ENCODE measurements at places on chromosomes 7 and 10.
A peak's percentile ranks its signal among the peaks of the same experiment; 100 is the strongest.

GRCh38 chr10:101660256-101660655, 34.7 kb downstream of the FBXW4 start:
- no peak for DNase-seq

DNA sequence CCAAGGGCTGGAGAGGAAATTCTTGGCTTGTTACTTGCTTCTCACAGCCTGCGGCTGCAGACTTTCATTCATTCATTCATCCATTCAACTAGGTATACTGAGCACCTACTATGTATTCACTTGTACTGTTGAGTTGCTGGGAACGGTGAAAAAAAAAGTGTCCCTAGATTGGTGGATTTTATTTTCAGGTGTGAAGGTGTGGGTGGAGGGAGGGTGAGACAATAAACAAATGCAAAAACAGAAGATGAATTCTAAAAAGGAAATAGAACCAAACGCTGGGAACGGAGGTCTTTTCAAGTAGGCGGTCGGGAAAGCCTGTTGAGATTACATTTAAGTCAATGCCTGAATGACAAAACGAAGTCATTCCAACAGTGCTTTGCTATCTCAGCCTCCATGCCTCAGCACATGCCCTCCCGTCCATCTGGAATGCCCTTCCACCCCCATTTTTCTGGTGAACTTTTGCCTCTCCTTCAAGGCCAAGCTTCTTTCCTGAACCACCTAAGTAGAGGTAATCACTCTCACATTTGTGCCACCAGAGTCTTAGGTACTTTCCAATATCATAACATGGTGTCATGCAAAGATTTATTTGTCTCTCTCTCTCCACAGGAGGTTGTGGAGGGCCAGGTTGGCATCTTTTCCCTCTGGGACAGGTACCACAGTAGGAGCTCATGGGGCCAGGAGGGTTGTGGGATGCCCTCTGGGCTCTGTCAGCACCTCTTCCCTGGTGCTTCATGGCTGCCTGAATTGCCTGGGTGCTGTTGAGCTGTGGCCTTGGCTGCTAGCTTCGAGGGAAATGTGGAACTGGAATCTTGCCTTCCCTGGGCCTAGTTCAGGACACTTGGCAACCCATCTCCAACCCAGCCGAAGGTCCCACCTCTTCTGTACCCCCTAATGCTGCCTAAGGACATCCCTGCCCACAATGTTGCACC, 5.5 kb downstream of the NKX2-3 start:
- DNase-seq = no peak

DNA sequence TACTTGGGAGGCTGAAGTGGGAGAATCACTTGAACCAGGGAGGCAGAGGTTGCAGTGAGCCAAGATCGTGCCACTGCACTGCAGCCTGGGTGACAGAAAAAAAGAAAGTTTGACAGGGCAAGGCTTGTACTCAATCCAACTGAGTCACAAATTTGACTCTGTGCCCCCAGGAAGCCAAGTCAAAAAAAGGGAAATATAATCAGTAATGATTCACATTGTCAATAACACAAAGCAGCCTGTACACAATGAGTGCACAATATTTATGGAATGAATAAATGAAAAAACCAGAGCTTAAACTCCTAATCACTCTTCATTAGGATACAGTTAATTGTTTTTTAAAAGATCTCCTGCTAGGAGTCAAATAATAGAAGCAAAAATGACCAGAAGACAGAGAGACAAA, 6.4 kb downstream of the NAPEPLD start:
- no peak for DNase-seq

- peak; percentile 49 for DNase-seq
These were observed 31.2 kb downstream of the ARMH3 start for GRCh38 chr10:102024799-102025198.

DNA sequence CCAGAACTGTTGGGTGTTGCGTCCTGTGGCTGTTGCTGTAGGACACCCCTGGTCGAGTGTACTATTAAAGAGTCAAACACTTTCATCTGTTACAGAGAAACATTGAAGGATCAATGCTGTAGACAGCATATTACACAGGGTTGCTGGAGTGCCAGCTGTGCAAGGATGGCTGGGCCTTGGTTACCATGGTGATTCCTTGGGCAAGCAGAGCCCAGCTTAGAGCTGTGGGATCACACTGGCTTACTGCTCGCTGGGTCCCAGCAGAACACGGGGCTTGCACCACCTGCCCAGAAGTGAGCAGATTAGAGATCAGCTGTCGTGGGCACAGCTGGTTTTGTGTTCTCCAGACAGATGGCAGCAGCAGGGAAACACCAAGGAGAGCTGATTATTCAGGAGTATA, 76.0 kb downstream of the GPR141 start:
- no peak for DNase-seq

DNA sequence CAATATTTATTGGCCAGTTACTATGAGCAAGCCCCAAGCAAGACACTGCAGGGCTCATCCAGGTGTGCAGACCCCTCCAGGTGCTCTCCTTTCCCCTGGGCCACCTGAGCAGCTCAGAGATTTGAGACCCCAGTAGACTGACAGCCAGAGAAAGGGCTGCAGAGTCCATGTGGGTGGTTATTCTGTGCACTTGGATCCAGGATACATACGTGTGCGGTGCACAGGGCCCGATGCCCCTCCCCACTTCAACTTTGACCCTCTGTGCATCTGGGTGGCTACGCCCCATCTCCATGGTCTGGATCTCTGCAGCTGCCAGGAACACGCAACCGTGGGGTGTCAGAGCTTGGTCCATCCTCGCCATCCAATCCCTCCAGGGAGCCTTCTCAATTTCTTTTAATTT, 72.9 kb downstream of the MKI67 start:
- DNase-seq = no peak

- no peak for DNase-seq
These were observed 133.7 kb upstream of the SEMA3E start for GRCh38 chr7:83782628-83783027.

GRCh38 chr10:8055420-8056349, 1.2 kb downstream of the GATA3 start:
- no peak for DNase-seq

DNA sequence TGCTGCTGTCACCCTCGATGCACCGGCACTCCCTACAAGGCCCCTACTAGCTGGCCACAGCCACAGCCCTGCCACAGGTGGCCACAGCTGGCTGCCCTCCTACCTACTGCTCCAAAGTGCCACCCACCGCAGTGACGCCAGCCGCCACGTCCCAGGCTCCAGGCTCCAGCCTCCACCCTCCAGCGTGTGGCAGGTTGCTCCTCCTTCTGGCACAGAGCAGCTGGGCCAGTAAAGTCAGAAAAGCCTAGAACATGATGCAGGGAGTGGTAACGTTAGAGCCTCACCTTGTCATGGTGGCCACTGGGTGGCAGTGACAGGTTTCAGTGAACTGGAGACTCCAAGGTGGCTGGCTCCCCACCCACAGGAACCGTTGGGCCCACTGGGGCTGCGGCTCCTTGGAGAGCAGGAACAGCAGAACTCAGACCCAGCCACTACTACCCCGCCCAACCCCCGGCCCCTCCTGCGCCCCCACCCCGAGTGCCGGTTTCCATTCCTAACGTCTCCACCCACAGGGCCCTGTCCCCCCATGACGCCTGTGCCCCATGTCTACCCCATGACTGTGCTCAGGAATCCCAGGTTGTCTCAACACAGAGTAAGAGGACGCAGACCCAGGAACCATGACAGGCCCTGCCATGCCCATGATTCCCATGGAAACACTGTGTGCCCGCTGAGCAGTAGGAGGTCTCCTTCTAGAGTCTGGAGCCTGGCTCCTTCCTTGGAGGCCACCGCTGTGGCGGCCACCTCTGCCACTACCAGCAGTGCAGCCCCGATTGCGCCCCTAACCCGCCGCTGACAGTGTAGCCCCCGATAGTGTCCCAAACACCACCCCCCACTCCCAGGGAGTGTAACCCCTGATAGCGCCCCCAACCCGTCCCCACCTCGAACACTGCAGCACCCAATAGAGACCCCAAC, 52.3 kb upstream of the ZNF33B start:
- no peak for DNase-seq

DNA sequence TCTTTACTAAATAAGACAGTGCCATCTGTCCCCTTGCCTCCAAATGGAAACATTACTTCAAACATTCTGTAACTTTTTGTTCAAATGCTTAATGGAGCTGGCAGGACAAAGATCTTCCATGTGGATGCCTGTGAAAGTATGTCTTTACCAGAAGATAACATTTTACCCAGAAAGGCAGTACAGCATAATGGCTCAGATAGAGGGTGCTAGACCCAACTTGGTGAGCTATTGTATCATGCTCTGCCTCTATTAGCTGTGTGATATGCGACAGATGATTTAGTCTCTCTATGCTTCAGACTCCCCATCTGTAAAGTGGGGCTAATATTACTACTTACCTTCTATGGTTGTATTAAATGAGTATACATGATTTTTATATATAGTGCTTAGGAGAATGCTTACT, 8.8 kb upstream of the SMKR1 start:
- DNase-seq = no peak

DNA sequence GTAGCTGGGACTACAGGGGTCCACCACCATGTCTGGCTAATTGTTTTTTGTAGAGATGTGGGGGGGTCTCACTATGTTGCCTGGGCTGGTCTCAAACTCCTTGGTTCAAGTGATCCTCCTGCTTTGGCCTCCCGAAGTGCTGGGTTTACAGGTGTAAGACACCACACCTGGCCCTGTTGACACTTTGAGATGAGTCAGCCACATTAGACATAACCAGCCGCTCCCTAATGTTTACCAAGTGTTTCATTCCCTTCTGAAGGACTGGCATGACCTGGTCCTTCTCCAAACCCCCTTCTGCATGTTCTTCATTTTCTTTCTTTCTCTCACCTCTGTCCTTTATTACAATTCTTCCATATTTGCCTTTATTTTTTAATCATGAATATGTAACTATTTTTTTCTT, 67.8 kb downstream of the TAF3 start:
- DNase-seq = no peak

DNA sequence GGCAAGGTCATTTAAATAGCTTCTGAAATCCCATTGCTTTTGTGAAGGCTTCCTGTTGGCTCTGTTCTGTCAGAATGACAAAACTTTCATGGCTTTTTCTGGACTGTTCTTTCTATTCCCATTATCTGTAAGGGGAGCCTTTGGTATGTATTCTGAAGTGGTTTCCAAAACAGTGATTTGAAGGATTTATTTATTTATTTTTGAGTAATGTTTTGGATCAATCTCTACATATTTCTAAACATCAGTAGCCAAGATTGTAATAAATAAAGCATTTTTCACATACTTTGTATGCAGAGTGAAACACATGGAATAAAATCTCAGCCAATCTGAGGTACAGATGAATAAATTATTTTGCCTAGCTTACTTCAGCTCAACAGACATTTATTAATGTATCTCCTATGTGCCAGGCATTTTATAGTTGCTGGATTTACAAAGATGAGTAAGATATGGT, 121.1 kb downstream of the BBS9 start:
- DNase-seq = no peak

DNA sequence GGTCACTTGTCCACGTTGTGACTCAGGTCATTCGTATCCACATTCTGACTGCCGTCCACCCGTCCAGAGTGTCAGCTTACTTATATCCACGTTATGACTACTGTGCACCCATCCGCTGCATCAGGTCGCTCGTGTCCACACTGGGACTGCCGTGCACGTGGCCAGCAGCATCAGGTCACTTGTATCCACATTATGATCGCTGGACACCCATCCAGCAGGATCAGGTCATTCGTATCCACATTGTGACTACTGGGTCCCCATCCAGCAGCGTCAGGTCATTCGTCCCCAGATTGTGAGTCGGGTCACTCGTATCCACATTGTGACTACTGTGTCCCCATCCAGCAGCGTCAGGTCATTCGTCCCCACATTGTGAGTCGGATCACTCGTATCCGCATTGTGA, 47.3 kb upstream of the SUN1 start:
- DNase-seq = no peak

DNA sequence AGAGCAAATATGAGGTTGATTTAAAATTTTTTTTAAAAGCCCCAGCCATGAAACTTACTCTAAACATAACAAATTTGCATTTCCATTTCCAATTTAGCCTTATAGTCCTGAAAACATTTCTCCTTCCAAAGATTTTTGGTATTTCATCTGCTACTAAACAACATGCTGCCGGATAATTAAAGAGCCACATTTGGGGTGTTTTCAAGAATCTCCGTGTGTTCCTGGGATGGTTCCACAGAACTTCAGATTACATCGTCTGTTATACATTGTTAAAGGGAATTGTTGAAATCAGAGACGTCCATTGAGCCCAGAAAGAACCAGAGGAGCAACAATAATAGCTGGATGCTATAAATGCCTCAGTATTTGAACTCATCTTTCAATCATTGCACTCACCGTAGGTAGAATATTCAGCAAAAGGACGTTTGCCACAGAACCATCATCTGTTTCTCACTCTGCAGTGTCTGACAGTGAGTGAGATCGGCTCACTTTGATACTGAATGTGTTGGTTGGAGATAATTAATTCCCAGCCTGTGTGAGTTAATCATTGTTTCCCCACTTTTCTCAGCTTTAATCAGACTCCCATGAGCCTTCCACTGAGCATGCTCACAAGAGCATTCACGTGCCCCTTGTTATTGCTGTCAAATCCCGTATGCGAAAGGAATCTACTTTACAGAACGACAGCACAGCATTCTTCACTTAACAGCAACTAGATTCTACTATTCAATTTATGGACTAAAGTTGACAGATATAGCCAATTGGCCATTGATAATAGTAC, 128.4 kb upstream of the PALS2 start:
- no peak for DNase-seq

GRCh38 chr7:137985253-137985896, 16.5 kb downstream of the CREB3L2 start:
- no peak for DNase-seq

Measured in GF-D8 (cell line).